Motor neuron (in vitro differentiated cells): ENCODE measurements at places on chromosomes 5 and 9. TPM values are rescaled to one million over a fixed set of nuclear protein-coding genes. Genes with fewer than 3 reads are reported as not detected.

PRDM9 gene
- total RNA-seq: 0.58 TPM in 1 of 2 replicates, not detected in the other

NTRK2 gene
- total RNA-seq: 14.5 and 15.9 TPM in 2 replicates

GDA gene
- 0.18 and 1.0 TPM in 2 replicates for total RNA-seq

TMED9 gene
- total RNA-seq: 77.2 and 99.5 TPM in 2 replicates

KCNV2 gene
- total RNA-seq: 3.0 and 3.1 TPM in 2 replicates

ELP1 gene
- total RNA-seq: 49.7 and 50.4 TPM in 2 replicates

DMRT3 gene
- total RNA-seq: not detected in 2 replicates

RANBP3L gene
- 19.8 and 24.5 TPM in 2 replicates for total RNA-seq

PCDHGA3 gene
- total RNA-seq: 0.24 and 0.43 TPM in 2 replicates

EIF4E1B gene
- total RNA-seq: 0.31 and 3.1 TPM in 2 replicates

GRCh38 chr5:54804521-54804920, 180.9 kb downstream of the ESM1 start:
- no peak for ATAC-seq

- ATAC-seq: no peak
These were observed 104.7 kb upstream of the PANK3 start for GRCh38 chr5:168683927-168684295.

- ATAC-seq: peak; percentile 27
These were observed 3.8 kb downstream of the IER5L start for GRCh38 chr9:129174102-129174723.

DNA sequence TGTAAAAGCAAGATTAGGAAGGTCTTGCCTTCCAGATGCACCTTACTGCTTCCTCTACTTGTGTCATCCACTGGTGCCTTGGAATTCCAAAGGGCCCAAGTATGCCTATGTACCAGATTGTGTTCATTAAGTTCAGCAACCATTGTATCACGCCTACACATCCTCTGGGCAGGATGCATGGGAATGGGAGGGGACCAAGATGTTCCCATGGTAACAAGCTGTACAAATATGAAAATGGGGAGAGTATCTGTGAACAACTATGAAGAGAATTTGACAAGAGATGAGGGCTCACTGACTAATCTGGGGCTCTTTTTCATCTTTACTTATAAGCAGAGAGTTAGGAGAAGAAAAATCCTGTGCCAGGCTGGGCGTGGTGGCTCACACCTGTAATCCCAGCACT, 137.8 kb upstream of the MAP1B start:
- ATAC-seq: no peak

GRCh38 chr5:127564002-127564769, 46.7 kb downstream of the PRRC1 start:
- ATAC-seq: peak; percentile 69

GRCh38 chr9:72586388-72587130, 65.2 kb downstream of the TMC1 start:
- peak; percentile 87 for ATAC-seq

DNA sequence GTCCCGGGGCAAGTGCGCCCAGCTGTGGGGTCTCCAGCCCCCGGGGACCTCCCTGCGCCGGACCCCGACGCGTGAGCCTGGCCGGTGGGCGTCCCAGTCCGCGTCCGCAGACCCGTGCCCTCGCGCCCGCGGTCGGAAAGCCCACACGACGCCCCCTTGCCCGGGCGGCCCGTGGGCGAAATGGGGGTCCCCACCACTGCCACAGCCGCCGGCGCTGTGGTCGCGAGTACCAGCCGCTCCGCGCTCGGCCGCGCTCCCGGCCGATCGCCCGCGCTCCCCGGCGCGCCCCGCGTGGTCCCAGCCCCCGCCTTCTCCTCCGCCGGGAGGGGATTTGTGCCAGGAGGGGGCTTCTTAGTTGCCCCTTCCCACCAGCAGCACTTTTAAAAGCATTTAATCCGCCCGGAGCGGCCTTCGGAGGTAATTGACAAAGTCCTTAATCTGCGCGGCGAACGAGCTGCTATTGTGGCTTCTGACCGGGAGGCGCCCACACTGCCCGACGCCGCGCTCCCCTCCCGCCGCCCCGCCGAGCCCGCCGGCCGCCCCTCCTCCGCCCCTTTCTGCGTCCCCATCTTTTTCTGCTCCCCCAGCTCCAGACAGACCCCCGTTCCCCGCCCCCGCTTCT, 469 bp upstream of the FIBCD1 start:
- ATAC-seq: no peak

DNA sequence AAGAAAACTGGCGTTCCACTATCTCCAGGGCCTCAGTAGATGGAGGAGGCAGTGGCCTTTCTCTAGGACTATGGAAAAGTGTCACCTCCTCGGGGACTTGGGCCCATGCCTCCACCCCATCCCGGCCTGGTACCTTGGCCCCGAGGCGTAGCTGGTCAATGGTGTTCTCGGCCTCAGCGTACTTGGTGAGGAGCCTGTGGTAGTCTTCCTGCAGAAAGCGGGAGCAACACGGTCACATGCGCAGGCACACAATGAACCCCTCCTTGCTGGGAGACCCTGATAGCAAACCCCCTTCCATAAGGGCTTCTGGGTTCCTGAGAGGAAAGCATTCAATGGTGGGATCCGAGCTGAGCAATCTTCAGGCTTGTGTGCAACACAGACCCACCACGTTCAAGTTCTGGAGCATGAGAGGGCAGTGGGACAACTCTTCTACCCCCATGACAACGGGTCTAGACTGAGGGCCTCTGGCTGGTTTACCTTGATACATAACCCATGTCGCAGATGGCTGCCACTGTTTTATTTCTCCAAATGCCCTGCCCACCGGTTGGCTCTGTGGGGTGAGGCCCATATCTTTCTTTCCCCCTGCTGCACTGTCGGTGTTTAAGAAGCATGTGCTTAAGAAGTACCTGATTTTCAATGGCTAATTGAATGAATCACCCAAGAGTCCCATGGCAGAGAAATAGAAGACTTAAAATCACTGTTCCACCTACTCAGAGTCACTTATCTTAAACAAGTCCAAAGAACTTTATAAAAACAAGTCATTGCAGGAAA, 13.6 kb downstream of the AKNA start:
- ATAC-seq: no peak

- no peak for ATAC-seq
These were observed 647.8 kb downstream of the CDH9 start for GRCh38 chr5:26390608-26391007.

- no peak for ATAC-seq
These were observed 15.2 kb downstream of the HCN1 start for GRCh38 chr5:45680950-45681349.

DNA sequence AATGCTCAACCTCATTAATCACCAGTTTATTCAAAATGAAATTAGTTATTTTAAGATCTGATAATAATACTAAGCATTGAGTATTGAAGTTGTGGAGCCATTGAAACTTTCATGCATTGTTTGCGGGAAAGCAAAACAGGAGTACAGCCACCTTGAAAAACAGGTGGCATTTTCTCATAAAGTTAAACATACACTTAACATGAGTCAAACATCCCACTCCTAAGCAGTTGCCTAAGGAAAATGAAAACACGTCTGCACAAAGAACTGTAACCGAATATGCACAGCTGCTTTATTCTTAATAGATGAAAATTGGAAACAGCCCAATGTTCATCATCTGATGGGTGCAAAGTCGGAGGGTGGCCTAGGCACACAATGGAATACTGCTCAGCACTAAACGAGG, 177.3 kb downstream of the IRX2 start:
- ATAC-seq: no peak

- no peak for ATAC-seq
These were observed 89.6 kb downstream of the CCDC171 start for GRCh38 chr9:15642369-15642962.

GRCh38 chr9:75185585-75186170, 97.4 kb downstream of the OSTF1 start:
- ATAC-seq: peak; percentile 63

DNA sequence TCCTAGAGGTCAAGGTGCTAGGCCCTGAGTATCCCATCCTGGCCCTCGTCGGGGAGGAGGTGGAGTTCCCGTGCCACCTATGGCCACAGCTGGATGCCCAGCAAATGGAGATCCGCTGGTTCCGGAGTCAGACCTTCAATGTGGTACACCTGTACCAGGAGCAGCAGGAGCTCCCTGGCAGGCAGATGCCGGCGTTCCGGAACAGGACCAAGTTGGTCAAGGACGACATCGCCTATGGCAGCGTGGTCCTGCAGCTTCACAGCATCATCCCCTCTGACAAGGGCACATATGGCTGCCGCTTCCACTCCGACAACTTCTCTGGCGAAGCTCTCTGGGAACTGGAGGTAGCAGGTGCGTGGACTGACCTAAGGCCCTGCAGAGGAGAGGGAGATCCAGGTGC, 7.9 kb downstream of the BTNL9 start:
- no peak for ATAC-seq

GRCh38 chr5:94174748-94175411, 433.5 kb upstream of the POU5F2 start:
- ATAC-seq: peak; percentile 46

DNA sequence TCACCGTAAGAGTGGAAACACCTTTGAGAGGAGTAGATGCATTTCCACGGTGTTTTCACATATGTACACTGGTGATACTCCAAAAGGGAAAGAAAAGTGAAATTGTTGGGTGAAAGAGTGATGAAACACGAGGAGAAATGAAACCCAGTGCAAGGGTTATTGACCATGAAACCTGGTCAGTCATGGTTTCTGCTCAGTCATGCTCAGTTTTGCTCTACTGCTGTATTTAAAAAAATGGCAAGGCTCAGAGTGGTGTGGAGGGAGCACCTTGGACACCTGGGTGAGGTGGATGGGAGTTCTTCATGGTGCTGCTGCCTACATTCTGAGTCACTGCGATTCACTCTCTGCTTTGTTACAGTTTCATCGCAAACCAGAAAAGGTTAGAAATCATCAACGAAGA, 32.3 kb downstream of the NTRK2 start:
- no peak for ATAC-seq

DNA sequence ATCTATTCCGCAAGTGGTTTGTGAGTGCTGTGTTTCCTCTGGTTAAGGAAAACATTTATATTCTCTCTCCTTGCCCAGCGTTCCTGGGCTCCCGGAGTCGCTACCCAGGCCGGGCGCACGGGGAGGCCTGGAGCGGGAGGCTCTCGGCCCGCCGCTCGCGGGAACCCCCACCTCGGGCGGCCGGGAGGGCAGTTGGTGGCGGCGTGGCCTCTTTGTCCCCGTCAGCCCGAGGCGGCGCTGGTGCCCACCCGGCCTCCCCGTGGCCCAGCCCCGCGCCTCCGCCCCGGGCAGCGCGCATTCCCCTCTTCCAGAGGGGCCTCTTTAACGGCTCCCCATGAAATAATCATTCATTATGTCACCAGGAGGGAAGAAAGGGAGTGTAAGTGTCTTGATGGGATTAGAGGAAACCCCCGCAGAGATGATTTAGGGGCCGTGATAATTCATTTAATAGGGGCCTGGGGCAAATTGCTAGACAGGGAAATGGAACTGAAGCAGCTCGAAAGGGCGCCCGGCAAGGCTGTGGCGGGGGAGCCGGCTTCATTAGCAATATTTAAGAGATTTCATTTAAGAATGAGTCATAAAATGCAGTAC, 181.9 kb upstream of the TBCA start:
- peak; percentile 96 for ATAC-seq

DNA sequence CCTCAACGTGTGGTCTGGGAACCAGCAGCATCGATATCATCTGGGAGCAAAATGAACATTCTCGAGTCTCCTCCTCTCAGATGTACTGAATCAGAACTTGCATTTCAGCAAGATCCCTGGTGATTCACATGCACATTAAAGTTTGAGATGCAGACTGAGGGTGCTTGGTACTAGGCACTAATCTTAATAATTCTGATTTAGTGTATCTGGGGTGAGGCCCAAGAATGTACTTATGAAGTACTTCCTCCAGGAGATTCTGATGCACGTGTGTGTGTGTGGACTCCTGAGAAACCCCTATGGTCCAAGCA, 56.2 kb upstream of the EQTN start:
- ATAC-seq: no peak

DNA sequence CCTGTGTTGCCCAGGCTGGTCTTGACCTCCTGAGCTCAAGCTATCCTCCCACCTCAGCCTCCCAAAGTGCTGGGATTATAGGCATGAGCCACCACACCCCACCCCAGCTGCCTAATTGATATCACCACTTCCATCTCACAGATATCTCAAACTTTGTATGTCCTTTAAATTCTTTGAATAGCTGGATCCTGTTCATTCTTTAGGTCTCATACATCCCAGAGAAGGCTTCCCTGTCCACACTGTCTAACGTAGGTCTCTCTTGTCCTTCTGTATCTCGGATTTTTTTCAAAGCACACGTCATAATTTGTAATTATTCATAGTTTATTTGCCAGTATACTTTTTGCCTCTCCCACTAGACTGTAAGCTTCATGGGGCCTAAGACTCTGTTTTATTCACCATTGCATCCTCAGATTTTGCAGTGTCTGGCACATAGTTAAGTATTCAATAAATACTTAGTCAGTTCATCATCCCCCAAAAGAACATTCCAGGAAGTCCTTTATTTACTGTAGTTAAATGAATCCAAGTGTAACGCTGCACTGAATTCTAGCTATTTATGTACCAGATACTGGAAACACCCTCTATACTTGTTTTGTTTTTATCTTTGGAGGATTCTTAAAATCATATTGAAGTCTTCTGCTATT, 10.5 kb downstream of the ARSK start:
- ATAC-seq: no peak

GRCh38 chr5:90637731-90638130, 79.1 kb downstream of the ADGRV1 start:
- no peak for ATAC-seq

- ATAC-seq: no peak
These were observed 2.3 kb upstream of the RPL26L1 start for GRCh38 chr5:172956936-172957335.
